ENCODE measurements at places on chromosomes 5 and 9.

DNA sequence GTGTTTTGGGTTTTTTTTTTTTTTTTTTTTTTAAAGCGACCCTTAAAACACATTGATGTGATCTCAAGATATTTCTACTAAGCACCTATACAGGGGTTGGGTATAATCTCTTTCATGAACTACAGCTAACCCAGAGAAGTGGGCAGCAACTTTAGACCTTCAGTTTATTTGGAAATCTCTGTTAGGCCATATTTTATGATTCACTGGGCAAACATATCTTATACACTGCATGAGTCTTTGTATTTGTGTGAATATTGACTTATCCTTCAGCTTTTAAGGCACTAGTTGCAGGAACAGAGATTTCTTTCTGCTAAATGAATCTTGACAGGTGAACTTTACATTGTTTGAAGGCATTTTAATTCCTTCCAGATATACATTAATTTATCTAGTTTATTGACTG is 194.4 kb downstream of the ARRDC3 start:
- DNase-seq, result no peak

DNA sequence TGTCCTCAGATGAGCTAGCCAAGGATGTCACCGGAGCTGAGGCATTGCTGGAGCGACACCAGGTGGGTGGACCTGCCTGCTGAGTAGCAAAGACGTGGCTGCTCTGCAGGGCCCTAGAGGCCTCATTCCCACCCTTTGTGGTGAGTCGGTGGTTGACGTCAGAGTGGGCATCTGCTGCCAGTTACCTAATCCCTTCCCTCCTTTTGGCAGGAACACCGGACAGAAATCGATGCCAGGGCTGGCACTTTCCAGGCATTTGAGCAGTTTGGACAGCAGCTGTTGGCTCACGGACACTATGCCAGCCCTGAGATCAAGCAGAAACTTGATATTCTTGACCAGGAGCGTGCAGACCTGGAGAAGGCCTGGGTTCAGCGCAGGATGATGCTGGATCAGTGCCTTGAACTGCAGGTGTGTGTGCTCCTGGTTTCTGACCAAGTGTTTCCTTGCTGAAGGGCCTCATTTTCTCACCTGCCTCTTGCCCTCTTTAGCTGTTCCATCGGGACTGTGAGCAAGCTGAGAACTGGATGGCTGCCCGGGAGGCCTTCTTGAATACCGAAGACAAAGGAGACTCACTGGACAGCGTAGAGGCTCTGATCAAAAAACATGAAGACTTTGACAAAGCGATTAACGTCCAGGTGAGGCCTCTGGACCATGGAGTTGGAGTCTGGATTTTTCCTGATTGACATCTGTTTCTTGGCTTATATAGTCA is 48.9 kb downstream of the DYNC2I2 start:
- DNase-seq, result no peak

DNA sequence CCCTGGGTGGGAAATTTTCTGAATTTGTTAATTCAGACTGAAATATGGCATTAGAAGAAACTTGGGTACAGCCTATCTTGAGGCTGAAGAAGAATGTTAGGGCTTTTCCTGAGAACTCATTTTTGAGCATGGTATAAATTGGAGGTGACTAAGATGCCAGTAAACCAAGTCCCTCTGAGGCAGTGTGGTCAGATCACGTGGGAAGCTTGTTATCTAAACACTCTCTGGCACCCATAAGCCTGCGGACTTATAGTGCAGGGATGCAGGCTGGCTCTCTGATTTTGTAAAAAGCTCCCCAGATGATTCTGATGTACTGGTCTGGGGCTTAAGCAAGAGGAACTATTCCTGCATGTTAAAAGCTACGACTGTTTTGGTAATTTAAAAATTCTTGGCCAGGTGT is 34.3 kb downstream of the MTMR12 start:
- DNase-seq, result no peak

GRCh38 chr5:95284572-95285408 is at the start of gene MCTP1:
TSS of gene MCTP1 (minus strand) at chr5:95285094.
- no peak for DNase-seq

GRCh38 chr5:5353681-5354080 is 68.8 kb upstream of the ICE1 start:
- no peak for DNase-seq

DNA sequence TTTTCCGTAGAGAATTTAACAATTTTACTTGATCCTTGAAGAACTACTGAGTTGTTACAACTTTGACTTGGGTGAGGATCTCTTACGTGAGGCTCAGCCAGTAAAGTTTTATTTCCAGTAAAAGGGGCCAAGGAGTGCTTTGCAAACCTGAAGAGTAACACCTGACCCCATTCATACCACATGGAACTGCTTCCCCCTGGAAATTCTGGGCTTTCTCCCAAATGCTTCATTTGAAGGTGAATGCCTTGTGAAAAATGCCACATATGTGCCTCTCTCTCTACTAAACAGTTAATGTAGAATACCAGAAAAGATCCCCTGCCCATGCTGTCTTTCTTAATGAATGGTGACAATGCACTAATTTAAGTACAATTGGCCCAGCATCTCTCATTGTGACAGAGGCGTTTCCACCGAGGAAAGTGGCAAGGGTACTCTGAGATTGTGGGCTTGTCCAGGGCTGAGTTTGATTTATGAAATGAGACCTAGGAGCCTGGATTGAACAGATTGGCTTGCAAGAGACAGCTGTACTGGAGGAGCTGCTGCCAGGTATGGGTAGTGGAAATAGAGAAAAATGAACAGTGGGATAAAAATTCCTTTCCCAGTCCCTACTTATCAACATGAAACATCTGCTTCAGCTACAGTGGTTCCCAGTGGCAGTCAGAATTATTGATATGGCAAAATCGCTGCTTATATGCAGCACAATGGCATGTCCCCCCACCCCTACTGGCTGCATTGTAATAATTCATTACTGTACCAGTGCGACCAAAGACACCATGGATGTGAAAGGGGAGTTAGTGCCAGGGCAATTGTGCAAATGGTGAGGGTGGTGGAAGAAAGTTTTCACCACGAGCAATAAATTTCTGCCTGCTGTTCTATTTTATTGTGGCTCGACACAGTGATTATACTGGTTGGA is 843.7 kb upstream of the WWC1 start:
- DNase-seq, result no peak

DNA sequence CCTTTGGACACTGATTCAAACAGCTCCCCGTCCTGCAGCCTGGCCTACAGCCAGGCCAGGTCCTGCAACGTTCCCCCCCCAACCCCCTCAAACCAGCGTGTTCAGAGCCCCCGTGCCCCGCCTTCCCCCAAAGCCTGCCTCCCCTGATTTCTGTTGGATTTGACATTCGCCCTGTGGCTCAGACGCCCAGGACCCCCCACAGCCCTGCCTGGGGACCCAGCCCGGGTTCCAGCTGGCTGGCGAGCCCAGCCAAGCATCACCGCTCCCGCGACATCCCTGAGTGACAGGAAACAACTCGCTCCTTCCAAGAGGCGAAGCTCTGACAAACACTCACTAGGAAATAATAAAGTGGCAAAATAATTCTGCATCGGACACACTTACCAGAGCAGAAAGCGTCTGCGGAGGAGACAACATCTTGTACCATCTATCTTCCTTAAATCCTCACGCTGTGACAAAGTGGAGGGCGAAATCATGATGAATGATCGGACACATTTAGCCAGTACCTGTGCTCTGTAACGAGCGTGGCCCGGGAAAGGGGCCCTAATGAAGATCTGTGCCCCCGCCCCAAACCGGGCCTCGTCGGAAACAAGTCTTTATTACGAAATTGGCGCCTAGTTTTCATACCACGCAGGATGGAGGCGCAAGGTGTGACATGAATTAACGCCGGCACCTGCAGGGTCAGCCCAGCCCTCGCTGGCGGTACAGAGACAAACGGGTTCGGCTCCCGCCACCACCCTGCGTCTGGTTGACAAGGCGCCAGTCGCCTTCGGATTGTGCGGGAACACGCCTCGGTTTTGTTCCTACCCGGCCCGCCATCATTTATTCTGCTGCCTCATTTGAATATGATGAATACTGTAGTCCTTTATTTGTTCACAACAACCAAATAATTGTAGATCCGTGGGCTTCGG is 91.0 kb upstream of the MVB12B start:
- no peak for DNase-seq

DNA sequence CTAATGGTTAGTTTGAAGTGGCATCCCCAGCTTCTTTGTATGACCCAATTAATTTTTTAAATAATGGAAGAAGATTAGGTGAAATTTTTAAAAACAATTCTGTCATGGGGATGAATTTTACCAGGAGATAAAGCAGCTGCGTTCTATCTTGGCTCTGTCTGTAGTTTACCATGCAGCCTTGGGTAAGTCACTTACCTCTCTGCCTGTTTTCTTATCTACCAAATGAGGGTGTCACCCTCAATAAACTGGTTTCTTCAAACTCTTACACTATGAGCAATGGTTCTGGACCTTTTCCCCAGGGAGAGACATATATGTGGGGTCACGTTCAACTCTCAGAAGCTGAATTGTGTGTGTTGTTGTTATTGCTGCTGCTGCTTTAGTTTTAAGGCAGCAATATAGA is 71.7 kb downstream of the TEX10 start:
- DNase-seq, result no peak

DNA sequence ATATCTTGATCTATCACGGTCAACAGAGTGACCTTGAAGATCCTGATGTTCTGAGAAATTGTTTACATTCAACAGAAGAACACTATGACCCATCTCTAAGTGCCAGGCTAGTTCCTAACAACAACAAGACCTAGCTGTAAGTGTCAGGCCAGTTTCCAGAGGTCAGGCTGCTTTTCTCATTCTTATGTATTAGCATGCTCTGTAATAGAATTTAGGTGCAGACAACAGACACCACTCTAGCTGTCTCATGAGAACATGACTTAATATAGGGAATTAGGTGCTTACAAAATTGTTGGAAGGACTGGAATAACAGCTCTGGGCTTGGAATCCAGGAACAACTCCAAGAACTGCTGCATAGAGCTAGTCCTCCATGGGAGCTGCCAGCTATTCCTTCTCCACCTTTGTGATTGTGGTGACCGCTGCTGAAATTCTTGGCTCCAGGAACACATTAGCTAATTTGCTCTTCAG is 138.7 kb downstream of the SNX18 start:
- no peak for DNase-seq

- no peak for DNase-seq
These were observed 21.7 kb upstream of the ADAM19 start for GRCh38 chr5:157597277-157597676.

GRCh38 chr9:4421847-4422246 is 68.4 kb upstream of the SLC1A1 start:
- no peak for DNase-seq

- DNase-seq, result no peak
These were observed 101.7 kb downstream of the SNCAIP start for GRCh38 chr5:122413722-122414121.

DNA sequence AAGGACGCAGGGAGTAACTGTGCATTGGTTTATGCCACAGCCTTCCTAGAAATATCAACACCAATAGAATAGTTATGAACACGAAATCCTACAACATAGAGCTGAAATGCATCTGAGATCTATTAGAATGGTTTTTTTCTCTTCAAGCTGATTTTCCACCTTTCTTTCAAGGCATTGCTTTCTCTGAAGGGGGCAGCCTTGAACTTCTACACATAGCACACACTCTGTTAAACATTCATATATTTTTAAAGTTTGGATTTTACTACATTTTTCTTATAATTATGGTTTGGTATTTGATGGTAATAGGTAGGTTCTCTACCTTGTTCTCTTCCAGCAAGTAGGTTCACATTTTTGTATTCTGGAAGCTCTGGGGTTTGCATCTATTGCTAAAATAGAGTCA is 661.8 kb downstream of the SEMA5A start:
- DNase-seq, result no peak

DNA sequence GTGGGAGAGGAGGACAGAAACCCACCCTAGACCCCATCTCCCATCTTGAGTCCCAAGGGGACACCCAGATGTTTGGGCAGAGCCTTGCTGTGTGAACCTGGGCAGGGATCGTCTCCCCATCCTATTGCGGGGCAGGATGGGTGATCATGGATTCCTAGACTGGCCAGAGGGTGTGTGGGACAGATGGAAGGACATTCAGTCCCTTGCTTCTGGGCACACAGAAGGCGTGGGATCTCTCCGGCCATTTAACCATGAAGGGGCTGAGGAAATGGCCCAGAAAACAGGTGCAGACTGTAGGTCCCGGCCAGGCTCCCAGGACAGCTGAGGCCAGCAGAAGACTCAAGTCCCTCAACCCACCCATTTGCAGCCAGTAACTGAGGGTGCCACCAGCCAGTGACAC is 29.9 kb downstream of the PTGES start:
- DNase-seq, result no peak

DNA sequence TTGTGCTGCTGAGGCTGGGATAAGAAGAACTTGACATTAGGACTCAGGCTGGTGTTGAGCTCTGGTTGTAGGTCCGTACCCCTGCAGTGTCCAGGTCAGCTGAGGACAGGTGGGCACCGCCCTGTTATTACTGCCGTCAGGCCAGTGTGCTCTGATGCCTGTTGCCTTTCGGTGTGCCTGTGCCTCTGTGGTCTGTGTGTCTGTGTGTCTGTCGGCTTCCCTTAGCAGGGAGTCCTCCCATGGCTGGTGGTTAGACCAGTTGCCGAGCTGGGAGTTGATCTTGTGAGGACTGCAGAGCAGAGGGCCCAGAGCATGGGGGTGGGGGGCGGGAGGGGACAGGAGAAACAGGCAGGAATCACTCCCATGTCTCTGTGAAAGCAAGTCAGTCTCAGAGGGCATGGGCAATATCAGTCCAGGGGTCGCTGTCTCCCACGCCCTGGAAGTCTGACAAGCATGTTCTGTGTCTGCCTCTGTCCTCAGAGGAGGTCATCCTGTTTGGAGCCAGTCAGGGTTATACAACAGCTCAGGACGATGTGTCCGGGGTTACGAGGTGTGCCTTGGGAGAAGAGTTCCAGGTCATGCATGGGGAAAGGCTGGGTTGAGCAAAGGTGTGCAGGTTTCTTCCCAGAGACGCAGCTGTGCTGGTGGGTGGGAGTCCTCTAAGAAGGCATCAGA is 67.3 kb upstream of the GARNL3 start:
- DNase-seq, result no peak

- no peak for DNase-seq
These were observed 759.9 kb downstream of the DTWD2 start for GRCh38 chr5:118228489-118228888.

DNA sequence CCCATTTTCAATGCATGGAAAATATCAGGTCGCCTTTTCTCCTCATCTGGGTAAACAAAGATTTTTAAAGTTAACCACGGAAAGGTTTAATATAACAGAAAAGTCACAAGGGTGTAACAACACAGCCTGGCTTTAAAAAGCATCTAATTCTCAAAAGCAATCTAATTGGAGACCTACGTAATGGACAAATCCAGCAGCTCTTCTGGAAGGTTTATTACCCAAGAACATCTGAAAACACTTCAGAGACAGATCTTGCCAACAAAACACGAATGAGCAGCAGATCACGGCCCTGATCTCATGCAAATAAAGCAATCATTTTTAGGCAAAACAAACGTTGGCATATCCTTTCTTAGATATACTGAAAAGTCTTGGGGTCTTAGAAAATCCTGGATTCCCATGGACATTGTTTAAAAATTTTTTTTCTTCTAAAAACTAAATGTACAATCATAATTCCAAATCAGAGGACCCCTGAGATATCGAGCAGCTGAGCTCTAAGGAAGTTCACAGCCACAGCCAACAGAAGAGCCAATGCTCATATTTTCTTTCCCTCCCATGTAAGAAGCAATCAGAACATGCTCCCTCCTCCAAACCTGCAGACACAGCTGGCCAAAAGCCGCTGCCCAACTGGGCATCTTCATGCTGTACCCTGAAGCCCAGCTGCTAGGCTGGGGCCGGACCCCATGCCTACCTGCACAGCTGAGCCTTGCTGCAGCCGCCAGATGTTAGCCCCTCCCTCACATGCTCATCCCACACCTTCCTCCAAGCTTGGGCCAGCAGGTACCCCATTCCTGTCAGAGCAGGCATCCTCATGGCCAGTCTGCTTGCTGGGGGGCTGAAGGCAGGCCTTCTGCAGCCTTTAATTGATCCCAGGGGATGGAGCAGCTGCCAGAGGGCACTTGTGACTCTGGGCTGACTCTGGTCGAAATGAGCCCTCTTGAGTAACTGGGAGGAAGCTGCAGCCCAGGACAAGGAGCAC is 11.2 kb downstream of the ANKS6 start:
- DNase-seq, result no peak

All from amniotic stem cell (primary cell).